ENCODE measurements at places on chromosomes 3 and 15. TPM values are rescaled to one million over a fixed set of nuclear protein-coding genes. Genes with fewer than 3 reads are reported as not detected.
A peak's percentile ranks its signal among the peaks of the same experiment; 100 is the strongest.

DNA sequence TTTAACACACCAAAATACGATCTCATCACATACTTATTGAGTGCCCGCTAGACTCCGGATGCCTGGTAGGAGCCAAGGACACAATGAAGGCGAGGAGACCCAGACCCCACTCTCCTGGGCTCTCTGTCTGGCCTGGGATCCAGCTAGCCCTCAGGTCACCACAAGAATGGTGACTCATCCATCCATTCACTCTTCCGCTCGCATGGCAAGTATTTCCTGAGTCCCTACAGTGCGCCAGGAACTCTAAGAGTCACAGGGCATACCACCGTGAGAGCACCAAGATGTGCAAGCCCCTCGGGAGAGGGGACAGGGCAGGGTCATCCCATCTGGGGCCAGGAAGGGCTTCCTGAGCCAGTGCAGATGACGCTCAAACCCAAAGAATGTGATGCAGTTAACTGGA is 101.6 kb upstream of the PRR20G start:
- no peak for DNase-seq

DNA sequence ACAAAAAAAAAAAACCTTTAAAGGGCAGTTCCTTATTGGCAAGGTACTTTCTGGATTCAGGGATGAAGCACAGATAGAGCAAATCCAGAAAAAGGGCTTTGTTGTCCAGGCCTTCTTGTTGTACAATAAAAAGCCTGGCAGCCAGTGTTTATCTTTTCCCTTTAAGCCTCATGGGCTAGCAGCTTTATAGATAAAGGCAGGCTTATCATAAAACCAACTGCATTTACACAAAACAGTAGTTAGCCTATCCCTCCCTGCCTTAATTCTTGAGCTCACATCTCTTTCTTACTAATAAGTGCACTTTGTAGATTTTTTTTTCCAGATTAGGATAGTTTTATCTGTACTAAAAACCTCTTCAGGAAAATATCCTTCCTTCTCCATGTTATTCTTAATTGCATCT is 662.8 kb upstream of the CCDC54 start:
- DNase-seq, result no peak

Gene DPPA2
- not detected for total RNA-seq

DNA sequence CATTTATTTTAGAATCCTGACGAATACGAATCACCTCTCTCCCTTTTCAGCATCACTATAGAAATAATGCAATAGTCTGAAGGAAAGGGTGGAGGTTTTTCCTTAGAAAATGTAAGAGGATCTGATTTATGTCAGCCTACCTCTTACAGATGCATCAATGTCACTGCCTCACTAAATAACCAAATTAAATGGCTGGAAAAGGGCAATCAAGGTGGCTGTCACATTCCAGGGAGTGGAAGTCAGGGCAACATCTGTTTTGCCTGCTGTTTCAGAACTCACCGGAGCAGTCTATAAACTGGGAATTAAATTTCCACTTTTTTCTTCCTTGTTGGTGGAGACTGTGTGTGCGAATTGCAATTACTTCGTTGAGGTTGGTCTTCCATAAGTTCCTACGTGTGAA is 299.3 kb upstream of the PDZRN3 start:
- no peak for DNase-seq

- no peak for DNase-seq
These were observed 488.7 kb downstream of the RSL24D1 start for GRCh38 chr15:54707805-54708752.

Gene FOXB1
- total RNA-seq, result 2.0 TPM

Gene IQCF5
- total RNA-seq, result not detected

Gene ILDR1
- not detected for total RNA-seq

- no peak for DNase-seq
These were observed 63.7 kb downstream of the DUT start for GRCh38 chr15:48394970-48395369.

- no peak for DNase-seq
These were observed 53.2 kb upstream of the MCF2L2 start for GRCh38 chr3:183481582-183481981.

Gene TIGIT
- 0.17 TPM for total RNA-seq

- DNase-seq, result peak; percentile 30
These were observed 67.1 kb upstream of the CDV3 start for GRCh38 chr3:133506215-133506901.

- peak; percentile 82 for DNase-seq
These were observed 2.4 kb downstream of the CCNDBP1 start for GRCh38 chr15:43187544-43188155.

DNA sequence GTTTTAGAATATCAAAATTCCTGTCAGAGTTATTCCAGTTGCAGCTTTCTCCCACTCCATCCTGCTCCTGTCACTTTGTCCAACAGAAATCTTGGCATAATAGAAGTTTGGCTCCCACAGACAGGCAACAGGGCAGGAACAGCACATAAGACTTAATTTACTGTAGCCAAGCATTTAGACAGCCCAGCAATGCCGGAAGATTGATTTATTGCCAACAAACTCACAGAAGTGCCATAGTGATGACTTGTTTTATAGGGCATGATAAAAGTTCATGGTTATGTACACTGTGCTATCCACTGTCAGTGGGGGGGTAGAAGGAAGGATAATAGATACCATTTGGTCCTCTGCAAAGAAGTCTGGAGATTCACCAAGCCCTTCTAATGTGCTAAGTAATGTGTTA is 98.3 kb upstream of the CBLB start:
- DNase-seq, result peak; percentile 26

Gene ARRDC4
- 34.1 TPM for total RNA-seq

DNA sequence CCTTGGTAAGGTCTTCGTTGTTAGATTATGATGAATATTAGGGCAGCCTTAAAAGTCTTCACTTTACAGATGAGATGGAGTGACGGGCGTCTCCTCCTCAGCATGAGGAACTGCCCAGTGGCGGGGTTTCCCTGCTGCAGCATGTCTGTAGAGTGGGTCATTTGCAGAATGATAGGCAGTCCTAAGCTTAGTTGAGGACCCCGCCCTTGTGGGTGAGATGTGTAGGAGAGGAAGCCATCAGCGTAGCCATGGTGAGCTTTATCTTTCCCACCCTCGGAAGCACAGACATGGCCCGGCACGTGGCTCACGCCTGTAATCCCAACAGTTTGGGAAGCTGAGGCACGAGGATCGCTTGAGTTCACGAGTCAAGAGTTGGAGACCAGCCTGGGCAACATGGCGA is 877 bp downstream of the NIT2 start:
- no peak for DNase-seq

Gene TRPM1
- 0.72 TPM for total RNA-seq

DNA sequence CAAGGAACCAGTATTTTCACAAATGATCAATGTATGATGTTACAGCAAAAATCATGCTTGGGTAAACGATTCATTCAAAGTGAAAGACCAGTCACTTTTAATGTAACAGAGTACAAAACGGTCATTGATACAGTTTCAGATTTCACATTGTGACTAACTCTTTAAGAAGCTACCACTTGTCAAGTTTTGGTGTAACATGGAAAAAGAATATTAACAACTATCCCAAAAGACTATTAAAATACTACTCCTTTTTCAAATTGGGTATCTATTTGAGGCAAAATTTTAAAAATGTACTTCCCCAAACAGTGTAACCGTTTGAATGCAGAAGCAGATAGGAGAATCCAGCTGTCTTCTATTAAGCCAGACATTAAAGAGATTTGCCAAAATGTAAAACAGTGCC is 31.7 kb downstream of the AKAP13 start:
- no peak for DNase-seq

GRCh38 chr3:179796421-179796820 is 143.6 kb downstream of the USP13 start:
- no peak for DNase-seq

GRCh38 chr15:89462198-89462912 is 34.0 kb downstream of the RHCG start:
- DNase-seq, result no peak

- DNase-seq, result no peak
These were observed 50.2 kb downstream of the TGM4 start for GRCh38 chr3:44924457-44925084.

Gene CYP8B1
- total RNA-seq, result not detected

- DNase-seq, result no peak
These were observed 292.3 kb downstream of the TLE3 start for GRCh38 chr15:69805248-69805953.

GRCh38 chr3:107600780-107601179 is 78.0 kb downstream of the BBX start:
- no peak for DNase-seq

GRCh38 chr15:57356636-57357035 is 19.7 kb upstream of the CGNL1 start:
- no peak for DNase-seq

DNA sequence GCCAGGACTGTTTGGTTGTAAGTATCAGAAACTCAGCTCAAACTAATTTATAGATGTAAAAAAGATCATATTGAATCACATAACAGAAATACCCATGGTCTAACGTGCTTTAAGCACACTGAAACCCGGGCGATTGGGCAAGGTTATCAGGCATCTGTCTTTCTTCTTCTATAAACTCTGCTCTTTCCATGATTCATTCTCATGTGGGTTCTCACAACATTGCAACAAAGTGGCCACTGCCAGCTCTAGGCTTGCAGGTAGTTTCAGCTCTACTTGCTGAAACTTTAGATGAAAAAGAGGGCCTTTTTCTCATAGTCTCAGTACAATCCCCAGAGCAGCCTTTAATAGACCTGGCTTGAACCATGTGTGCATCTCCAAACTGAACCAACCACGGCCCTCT is 456.1 kb downstream of the MFSD1 start:
- no peak for DNase-seq

Gene MYZAP
- total RNA-seq, result 2.4 TPM

Gene PLAAT1
- total RNA-seq, result 9.3 TPM

- no peak for DNase-seq
These were observed 679 bp upstream of the MYD88 start for GRCh38 chr3:38137615-38138348.

- DNase-seq, result no peak
These were observed 32.4 kb upstream of the LDHAL6B start for GRCh38 chr15:59174151-59174834.

Gene ZNF80
- not detected for total RNA-seq

- no peak for DNase-seq
These were observed 6.5 kb downstream of the DAG1 start for GRCh38 chr3:49476563-49476962.

DNA sequence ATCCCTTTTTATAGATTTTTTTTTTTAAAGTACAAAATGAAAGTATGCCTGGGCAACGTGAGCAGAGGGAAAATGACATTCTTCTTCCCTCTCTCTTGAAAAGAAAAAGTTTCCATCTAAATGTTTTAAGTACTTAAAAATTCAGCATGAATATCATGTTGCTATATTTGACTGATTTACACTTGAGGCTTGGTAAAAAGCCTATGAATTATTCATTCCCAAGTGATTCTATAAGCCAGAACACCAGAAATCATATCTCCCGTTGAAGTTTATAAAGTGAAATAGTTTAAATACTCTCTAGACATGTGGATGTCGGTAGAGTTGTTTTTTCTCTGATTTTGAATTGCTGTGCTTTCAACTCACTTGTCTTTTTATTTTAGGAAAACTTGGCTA is 276.2 kb upstream of the RARB start:
- no peak for DNase-seq
